CD4-positive, alpha-beta memory T cell (primary cell): ENCODE measurements at places on chromosomes 3 and 15. TPM values are rescaled to one million over a fixed set of nuclear protein-coding genes. Genes with fewer than 3 reads are reported as not detected.

DNA sequence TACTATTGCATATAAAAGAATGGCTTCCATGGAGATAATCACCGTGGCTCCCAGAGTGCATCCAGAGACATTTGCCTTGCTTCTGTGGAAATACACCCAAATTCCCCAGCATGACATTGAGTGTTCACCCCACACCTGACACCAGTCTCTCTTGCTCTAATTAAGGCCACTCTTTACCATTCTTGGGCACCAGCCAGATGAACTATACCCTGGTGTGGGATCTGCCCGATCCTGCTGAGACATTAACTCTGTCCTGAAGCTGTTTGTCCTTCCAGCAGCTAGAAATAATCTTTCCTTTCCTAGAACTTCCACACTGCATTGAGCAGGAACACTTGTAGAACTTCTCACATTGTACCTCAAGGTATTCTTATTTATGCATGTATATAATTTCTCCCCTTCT is 105.2 kb downstream of the LPP start:
- no peaks in the 10 kb centered on the region for H3K27me3 ChIP-seq
- no peak overlapping the region for H3K4me3 ChIP-seq
- no peaks in the 10 kb centered on the region for H3K4me1 ChIP-seq
- no peak overlapping the region for H3K27ac ChIP-seq
- DNase-seq = no peak
- no peaks in the 10 kb centered on the region for H3K36me3 ChIP-seq

The IL5RA gene
- total RNA-seq = 0.12 TPM

The RHO gene
- total RNA-seq = not detected

The SOX14 gene
- not detected for total RNA-seq

The USP13 gene
- 11.6 TPM for total RNA-seq
